ENCODE measurements at places on chromosomes 2 and 18.
A peak's percentile ranks its signal among the peaks of the same experiment; 100 is the strongest.

- no peak for DNase-seq
Observed at GRCh38 chr2:113276761-113277425, 1.8 kb downstream of the PAX8 start.

DNA sequence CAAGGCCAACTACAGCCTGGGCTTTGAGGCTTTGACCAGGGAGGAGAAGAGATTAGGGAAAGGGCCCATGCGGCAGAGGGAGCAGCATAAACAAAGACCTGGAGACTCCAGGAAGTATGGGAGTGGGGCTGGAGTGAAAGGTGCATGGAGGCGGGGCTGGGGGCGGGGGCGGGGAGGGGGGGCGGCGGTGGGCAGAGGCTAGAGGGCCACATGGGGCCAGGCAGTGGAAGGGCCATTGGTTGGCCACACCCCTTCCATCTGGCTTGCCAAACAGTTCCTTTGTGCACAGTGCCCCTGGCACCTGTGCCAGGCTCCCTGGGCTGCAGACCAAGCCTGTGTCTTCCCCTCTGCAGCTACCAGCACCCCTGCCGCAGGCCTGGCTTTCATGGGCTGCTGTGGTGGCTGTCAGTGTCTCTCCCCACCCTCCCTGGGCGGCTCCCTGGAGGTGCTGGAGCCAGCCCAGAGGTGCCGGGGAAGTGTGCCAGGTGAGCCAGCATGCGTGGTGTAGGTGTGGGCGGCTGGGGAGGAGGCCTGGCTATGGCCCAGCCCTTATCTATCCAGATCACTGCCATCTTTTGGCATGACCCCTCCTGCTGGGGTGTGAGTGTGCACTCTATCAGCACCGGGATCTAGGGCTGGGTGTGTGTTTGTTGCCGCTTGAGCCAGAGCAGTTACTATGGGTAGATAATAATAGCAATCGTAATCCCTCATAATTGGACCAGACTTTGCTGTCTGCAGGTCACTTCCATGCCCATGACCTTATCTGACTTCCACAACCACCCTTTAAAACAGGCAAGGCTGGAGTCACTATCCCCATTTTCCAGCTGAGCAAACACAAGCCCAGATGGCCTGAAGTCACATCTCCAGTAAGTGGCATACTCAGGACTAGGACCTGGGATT, 30.5 kb downstream of the DNMT3A start:
- no peak for DNase-seq

DNA sequence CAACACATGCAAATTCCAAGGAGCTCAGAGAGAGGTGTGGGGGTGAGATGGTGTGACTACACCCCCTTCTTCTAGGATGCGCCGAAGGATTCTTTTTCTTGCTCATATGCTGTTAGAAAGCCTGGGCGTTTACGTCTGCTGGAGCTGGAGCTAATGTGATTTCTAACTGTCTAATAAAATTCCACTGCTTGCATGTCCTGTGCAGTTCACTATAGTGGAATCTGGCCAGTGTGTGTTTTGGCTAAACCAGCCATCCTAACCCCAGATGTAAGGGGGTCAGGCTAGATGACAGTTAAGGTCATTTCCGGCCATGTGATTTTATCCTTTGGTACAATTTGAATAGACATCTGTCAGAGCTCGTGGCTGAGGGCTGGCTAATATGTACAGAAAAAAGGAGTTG, 194.1 kb downstream of the PRKCE start:
- no peak for DNase-seq

- no peak for DNase-seq
Observed at GRCh38 chr2:233468741-233469110, 97.9 kb downstream of the USP40 start.

DNA sequence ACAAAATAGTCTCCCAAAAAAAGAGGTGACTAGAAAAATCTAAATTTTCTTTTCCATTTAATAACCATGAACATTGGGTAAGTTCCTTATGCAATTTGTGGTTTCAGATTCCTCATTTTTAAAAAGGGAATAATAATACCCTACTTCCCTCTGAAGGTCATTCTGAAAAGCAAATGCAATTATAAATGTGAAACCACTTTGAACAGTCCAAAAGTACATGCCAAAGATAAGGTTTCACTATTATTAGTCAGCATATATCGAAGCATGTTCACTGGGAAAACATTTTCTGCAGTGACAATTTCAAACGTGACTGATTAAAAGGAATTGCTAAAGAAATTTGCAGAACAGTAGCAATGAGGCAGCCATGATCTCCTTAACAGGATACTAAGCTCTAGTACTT, 100.1 kb upstream of the RNF152 start:
- DNase-seq = peak; percentile 54

GRCh38 chr2:201220102-201220570, 37.2 kb downstream of the CASP10 start:
- DNase-seq = peak; percentile 96

DNA sequence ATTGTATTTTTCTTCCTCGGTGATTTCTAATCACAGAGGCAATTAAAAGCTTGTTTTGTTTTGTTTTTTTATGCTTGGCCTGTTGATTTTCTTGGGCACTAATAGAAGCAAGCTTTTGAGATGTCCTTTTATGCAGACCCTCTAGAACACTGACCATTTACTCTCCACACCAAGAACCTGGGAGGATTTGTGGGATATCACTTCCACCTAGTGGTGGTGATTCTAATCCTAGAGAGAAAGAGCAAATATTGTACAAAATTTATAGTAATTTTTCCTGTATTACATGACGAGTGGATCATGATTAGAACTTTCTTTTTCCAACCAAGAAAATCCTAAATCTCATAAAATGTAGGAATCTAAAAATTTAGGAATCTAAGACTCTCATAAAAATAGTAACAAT, 23.4 kb downstream of the NEMP2 start:
- DNase-seq = peak; percentile 70

DNA sequence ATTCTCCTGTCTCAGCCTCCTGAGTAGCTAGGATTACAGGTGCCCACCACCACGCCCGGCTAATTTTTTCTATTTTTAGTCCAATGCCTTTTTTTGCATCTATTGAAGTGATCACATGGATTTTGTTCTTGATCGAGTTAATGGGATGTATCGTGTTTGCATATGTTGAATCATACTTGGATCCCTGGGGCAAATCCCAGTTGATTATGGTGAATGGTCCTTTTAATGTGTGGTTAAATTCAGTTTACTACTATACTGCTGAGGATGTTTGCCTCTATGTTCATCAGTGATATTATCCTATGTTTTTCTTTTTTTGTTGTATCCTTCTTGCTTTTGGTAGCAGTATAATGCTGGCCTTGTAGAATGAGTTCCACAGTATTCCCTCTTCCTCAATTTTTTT, 8.2 kb upstream of the TTC21B start:
- no peak for DNase-seq

- DNase-seq = no peak
Observed at GRCh38 chr2:109614715-109615636, 812 bp downstream of the SOWAHC start.

- no peak for DNase-seq
Observed at GRCh38 chr2:240571314-240571973, 3.2 kb downstream of the RNPEPL1 start.

- no peak for DNase-seq
Observed at GRCh38 chr2:215879977-215880940, 133.1 kb downstream of the MREG start.

GRCh38 chr2:195560209-195560895, 96.7 kb upstream of the SLC39A10 start:
- no peak for DNase-seq

GRCh38 chr2:176002688-176003210, 682 bp upstream of the LNPK start:
- DNase-seq = peak; percentile 41

DNA sequence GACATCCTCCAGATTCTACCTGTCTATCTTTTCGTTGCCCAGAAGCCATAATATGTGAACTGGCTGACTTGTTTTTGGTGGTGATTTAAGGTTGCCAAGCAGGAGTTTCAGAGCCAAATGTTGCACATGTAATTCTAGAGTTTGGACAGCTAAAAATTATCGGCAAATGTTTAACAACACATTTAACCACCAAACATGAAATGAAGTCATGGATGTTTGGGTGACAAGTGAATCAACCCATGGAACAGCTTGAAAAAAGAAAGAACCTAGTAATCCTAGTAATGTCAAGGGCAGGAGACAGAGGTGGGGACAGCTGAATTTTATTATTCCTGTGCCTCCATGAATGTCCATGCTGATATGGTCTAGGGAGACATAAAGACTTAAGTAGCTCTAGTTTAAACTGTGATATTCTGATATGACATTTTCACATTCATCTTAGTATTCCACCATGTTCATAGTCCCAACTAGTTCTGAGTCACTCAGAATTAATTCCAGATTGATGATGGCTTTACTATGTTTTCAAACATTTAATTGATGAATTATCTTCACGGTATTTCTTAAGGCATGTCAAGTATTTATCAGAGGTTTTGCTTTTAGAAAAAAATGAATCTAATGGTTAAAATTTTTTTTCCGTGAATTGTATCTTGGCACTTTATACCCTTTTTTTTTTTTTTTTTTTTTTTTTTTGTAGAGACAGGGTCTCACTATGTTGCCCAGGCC, 101.7 kb downstream of the SOCS6 start:
- no peak for DNase-seq

DNA sequence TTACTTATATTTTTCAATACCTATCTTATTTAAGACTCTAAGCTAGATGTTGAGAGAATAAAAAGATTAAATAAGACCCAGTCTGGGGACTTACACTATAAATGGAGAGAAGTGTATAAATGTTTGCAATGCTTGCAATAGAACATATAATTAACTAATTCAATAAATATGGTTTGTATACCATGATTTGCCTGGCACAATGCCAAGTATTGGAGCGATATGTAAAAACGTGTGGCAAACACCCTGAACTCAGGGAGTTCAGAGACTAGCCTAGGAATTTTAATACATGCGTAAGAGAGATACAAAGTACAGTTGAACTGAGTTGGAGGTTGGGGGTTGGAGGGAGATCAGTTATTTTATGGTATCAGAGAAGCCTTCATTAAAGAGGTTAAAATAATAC, 251.8 kb upstream of the DDX18 start:
- no peak for DNase-seq

DNA sequence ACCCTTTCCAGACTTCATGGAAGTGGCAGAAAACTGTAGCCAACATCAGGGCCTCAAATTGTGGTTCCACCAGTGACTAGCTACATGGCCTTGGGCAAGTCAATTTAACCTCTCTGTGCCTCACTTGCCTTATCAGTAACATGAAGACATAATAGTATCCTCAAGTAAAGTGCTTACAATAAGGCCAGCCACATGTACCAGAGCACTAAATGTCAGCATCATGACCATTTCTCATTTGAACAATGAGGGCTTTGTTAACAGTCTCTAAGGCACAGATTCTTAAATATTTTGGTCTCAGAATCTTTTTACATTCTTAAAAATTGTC, 5.8 kb upstream of the KCMF1 start:
- DNase-seq = no peak

GRCh38 chr2:180125245-180125962, 118.3 kb upstream of the CWC22 start:
- peak; percentile 87 for DNase-seq

DNA sequence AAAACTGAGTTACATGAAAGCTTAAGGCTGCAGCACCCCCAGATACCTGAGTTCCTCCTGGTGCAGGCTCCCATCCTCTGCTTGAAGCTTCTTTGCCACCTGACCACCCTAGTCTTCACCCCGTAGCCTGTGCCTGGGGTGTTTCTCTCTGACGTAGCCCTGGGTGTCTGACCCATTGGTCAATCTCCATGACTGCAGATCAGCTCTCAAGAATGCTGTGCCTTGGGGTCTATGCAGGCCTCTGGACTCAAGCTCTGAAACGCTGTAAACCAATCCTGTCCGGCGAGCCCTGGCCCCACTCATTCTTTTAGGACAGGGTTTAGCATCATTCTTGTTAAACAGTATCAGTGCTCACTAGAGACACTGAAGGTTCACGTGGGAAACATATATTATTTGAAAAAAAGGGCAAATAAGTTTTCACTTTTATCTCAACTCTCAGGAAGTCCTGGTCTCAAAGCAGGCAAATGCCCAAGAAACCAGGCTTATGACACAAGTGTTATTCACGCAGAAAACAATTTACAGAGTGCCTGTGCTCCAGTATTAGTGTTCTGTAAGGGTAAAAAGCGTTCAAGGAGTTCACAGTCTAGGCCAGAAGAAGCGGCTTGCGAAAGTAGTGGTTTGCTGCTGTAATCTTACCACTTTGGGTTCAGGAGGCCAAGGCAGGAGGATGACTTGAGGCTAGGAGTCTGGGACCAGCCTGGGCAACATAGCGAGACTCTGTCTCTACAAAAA, 22.8 kb upstream of the PPP4R1 start:
- DNase-seq = no peak

DNA sequence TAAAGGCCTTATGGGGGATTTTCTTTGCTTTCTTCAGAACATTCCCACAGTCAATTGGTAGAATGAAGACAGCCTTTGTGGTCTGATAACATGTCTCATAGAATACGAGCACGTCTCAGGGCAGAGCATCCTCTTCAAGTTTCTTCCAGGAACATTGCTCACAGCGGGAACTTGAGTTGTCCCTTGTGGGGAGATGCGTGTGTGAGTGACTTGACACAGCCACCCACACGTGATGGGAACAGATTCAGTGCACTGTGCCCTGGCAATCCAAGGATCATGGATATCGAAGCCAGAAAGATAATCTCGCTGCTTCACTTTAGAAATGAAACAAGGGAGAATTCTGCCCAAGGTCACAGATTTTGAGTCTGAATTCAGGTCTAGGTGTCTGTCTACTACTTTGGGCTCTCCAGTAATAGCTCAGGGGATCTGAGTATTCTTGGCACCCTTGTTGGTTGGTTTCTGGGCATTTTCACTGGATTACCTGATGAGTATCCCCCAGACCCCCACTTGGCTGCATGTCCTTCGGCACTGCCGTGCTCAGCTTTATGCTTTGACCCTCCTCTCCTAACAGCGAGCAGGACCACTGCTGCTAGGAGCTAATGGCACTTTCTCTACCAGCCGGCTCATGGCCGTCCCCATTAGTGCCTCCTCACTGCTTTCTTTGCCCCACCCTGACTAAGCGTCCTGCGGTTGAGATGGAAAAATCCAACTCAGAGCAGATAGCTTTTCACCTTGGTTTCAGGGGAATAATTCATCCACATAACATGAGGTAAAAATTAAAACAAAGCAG, 75.9 kb upstream of the FOSL2 start:
- DNase-seq = no peak

- no peak for DNase-seq
Observed at GRCh38 chr2:6181926-6182325, 489.7 kb downstream of the SOX11 start.
